ENCODE measurements at places on chromosomes 1 and 21.

GRCh38 chr1:68516066-68516465, 19.2 kb upstream of the DEPDC1 start:
- H3K27me3 ChIP-seq: no peaks in the 10 kb centered on the region
- DNase-seq: no peak
- H3K4me1 ChIP-seq: no peaks in the 10 kb centered on the region

DNA sequence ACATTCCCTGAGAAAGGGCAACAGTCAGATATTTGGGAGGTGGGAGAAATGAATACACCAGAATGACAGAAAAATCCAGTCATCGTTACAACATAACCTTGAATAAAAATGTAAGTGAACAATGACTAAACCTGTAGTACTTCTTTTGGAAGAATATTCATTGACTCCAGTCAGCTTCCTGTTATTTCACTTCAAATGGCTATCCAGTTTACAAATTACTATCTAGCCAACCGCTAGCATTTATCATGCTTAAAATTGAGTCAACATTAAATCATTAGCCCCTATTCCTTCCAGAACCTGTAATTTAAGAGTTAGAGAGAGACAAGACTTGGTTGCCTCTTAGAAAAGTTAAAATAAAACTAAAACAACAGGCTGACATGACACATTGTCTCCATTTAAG, 33.6 kb downstream of the WLS start:
- H3K27me3 ChIP-seq: no peaks in the 10 kb centered on the region
- H3K4me3 ChIP-seq: no peak overlapping the region
- H3K4me1 ChIP-seq: peaks cover 57% of the 10 kb centered on the region
- DNase-seq: no peak
- peak overlapping the region; percentile 71 for H3K27ac ChIP-seq
- peaks cover 8% of the 10 kb centered on the region for H3K36me3 ChIP-seq

- no peaks in the 10 kb centered on the region for H3K27me3 ChIP-seq
- peaks cover 67% of the 10 kb centered on the region for H3K36me3 ChIP-seq
- H3K27ac ChIP-seq: no peak overlapping the region
- H3K4me1 ChIP-seq: peaks cover 15% of the 10 kb centered on the region
- no peak for DNase-seq
Measured at GRCh38 chr1:16446116-16446515, 5.6 kb downstream of the NECAP2 start.

DNA sequence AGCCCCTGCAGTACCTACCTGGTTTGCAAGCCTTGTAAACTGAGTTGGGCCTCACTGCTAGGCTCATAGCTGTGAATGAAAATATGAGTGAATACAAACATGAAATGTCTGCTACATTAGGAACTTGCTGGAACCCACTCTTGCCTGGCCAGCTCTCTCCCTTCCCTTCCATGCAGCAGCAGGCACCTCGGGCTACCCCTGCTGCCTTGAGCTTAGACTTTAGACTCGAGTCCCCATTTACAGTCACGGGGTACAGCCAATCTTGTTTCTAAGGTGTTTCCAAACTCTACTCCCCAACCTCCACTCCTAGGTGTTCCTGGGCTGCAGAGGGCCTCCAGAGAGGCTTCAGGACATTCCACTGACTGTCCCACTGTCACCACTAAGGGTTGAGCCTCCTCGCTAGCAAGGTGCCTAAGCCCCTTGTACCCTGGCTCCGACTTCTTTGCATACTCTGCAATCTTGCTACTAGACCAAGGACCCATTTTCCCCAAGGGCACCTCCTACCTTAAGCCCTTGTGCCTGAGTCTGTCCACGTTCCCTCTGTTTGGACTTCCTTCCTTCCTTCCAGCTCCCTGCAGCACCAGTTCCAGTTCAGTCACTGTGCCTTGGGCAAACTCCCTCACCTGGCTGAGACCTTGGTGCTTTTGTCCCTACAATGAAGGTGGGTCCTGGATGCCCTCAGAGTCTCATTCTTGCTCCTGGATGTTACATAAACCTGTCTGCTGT, 36.9 kb downstream of the CDK18 start:
- no peak overlapping the region for H3K4me3 ChIP-seq
- DNase-seq: no peak

All from nephron progenitor cell (in vitro differentiated cells).